Fibroblast of skin of abdomen (primary cell): ENCODE measurements at places on chromosomes 6 and 20.
A peak's percentile ranks its signal among the peaks of the same experiment; 100 is the strongest.

DNA sequence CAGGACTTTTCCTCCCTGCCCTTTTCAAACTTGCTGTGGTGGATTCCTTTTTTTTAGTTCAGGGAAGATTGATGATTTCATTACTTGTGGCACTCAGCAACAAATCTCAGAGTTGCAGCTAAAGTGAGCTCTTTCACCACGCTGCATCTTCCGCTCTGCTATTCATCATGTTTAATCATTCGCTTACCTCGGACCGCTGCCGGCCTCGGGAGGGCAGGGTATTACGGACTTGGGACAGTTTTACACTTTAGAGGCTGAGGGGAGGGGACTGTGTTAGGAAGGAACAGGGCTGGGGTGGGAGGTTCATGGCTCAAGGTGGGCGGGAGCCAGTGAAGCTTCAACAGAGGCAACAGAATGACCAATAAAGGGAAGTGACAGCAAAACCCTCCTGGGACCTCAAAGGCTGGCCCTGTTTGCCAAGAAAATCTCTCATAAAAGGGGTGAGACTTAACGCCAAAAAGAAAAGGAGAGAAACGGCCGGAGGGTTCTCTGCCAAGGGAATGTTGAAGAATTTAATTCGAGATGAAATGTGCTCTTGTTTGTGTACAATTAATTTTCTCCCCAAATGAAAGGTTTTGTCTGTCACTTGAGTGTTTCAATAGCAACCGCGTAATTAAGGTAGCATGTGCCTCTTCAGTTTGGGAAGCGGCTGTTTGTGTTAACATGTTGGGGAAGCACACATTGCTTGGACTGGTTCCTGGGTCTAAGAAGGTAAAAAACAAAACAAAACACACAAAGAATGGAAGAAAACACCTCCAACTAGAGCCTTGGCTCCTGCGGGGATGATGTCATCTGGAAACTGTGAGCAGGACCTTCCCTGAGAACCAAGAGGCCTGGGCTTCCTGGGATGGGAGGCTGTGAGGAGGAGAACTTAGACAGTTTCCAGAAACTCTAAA, 72.5 kb upstream of the SULF2 start:
- peak; percentile 66 for DNase-seq

GRCh38 chr20:6142348-6142993, 19.6 kb upstream of the FERMT1 start:
- peak; percentile 44 for DNase-seq

DNA sequence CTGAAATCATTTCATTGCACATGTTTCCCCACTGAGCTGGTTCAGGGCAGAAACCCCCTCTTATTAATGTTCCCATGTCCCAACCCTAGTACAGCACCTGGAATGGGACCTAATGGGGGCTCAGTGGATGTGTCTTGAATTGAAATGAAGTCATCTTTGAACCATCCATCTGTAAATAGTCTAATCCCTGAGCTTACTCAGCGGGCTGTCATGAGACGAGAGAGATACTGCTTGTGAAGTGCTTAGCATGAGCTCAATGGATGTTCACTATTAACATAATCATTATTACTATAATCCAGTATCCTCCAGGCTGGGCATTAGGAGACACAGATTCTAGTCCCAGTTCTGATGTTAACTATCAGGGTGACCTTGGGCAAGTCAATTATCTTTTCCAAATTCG, 106.6 kb upstream of the LRFN2 start:
- peak; percentile 8 for DNase-seq

- no peak for DNase-seq
Observed at GRCh38 chr6:52359403-52359802, 2.5 kb upstream of the PAQR8 start.

DNA sequence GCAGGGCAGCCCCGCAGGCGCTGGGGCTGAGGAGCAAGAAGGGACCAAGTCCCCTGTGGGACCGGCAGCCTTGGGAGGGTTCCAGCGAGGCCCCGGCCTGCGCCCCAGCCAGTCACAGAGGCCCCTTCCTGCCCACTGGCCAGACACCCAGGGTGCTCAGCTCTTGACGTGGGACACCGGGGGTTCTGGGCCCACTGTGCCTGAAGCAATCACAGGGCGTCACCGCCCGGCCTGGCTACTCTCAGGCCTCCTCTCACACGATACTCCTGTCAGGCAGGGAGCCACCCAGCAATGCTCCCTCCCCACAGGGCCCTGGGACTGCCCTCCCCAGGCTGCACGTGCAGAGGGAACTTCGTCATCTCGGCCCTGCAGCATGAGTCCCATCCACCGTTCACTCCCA, 14.5 kb downstream of the TAF4 start:
- DNase-seq, result no peak
